ENCODE measurements at places on chromosomes 2 and 18.

DNA sequence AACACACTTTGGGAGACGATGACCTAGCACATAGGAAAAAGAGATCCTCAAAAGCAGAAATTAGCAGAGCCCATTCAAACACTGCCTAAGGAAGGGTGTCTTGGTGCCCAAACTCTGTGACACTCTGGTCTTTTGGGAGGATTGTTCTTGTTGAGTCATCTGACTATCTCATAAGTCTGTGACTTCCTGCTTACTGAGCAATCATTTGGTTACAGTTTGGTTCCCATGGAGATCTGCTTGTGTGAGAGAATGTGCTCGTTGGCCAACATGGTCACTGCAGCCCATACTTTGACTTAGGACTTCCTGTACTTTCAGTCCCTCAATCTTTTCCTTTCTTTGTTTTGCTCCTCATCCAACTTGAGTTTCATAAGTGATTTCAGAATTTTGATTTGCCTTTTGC, 602.9 kb downstream of the NYAP2 start:
- no peaks in the 10 kb centered on the region for H3K4me1 ChIP-seq
- no peak overlapping the region for H3K4me3 ChIP-seq
- H3K27ac ChIP-seq = no peak overlapping the region
- no peaks in the 10 kb centered on the region for H3K27me3 ChIP-seq
- H3K36me3 ChIP-seq = no peaks in the 10 kb centered on the region

GRCh38 chr18:34221971-34222306, 2.8 kb downstream of the NOL4 start:
- no peak overlapping the region for H3K27ac ChIP-seq
- H3K4me1 ChIP-seq = peaks cover 2% of the 10 kb centered on the region
- H3K4me3 ChIP-seq = no peak overlapping the region
- DNase-seq = no peak
- no peaks in the 10 kb centered on the region for H3K36me3 ChIP-seq
- peaks cover 40% of the 10 kb centered on the region for H3K27me3 ChIP-seq

DNA sequence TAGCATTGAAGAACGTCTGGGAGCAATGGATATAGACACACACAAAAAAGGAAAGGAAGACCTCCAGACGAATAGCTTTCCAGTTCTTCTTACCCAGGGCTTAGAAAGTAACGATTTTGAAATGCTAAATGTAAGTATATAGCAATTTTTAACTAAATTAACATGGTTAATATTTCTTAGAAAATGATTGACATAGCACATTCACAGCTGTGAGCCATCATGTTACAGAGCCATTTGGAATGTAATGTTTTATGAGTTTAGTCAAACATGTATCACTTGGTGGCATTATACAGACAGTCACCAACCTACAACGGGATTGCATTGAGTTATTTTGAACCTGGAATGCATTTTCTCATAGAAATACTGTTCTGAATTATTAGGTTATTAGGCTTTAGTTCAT, 35.1 kb downstream of the WDR43 start:
- no peak overlapping the region for H3K27ac ChIP-seq
- no peak for DNase-seq
- H3K4me1 ChIP-seq = no peaks in the 10 kb centered on the region

DNA sequence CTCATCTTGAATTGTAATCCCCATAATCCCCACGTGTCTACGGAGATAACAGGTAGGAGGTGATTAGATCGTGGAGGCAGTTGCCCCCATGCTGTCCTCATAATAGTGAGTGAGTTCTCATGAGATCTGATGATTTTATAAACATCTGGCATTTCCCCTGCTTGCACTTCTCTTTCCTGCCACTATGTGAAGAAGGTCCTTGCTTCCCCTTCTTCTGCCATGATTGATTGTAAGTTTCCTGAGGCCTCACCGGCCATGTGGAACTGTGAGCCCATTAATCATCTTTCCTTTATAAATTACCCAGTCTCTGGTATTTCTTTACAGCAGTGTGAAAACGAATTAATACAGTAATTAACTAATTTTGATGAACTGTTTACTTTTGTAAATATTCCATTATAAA, 582.5 kb downstream of the TSN start:
- DNase-seq = no peak

DNA sequence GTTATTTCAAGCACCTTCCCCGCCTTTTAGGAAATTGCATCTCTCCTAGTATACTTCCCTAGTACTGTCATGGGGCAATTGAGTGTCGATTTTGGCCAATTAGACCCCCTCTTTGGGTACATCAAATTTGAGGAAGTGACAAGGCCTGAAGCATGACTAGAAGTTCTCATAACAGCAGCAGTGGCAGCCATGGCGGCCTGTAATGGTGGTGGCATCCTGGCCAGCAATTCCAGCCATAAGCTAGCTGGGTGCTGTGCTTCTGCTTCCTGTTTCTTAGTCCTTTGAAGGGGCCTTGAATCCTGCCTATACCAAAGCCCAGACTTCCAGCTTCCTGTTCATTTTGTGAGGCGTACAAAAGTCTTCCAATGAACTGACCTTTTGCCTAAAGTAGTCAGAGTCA, 523.1 kb downstream of the PLCL1 start:
- no peak overlapping the region for H3K27ac ChIP-seq
- H3K36me3 ChIP-seq = peaks cover 4% of the 10 kb centered on the region
- peaks cover 28% of the 10 kb centered on the region for H3K27me3 ChIP-seq
- peaks cover 30% of the 10 kb centered on the region for H3K4me1 ChIP-seq
- DNase-seq = no peak

GRCh38 chr18:11108947-11109346, 40.4 kb downstream of the PIEZO2 start:
- no peak overlapping the region for H3K27ac ChIP-seq
- H3K27me3 ChIP-seq = no peaks in the 10 kb centered on the region

- H3K27me3 ChIP-seq = no peaks in the 10 kb centered on the region
- H3K4me3 ChIP-seq = no peak overlapping the region
- H3K27ac ChIP-seq = no peak overlapping the region
- no peaks in the 10 kb centered on the region for H3K36me3 ChIP-seq
Measured at GRCh38 chr2:141513853-141514252, 617.0 kb downstream of the LRP1B start.

- no peak overlapping the region for H3K27ac ChIP-seq
- no peaks in the 10 kb centered on the region for H3K4me1 ChIP-seq
- no peaks in the 10 kb centered on the region for H3K27me3 ChIP-seq
- H3K4me3 ChIP-seq = no peak overlapping the region
Measured at GRCh38 chr18:59629894-59630293, 67.3 kb downstream of the CCBE1 start.

GRCh38 chr2:233404222-233404621, 49.9 kb downstream of the DGKD start:
- no peak overlapping the region for H3K4me3 ChIP-seq
- H3K4me1 ChIP-seq = peaks cover 72% of the 10 kb centered on the region

DNA sequence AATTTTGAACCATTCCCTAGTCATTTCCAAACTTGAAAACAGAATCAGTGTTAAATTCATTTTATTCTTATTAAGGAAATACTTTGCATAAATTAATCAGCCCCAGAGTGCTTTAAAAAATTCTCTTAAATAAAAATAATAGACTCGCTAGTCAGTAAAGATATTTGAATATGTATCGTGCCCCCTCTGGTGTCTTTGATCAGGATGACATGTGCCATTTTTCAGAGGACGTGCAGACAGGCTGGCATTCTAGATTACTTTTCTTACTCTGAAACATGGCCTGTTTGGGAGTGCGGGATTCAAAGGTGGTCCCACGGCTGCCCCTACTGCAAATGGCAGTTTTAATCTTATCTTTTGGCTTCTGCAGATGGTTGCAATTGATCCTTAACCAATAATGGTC, 5.5 kb upstream of the MROH2A start:
- no peak overlapping the region for H3K4me3 ChIP-seq
- H3K36me3 ChIP-seq = no peaks in the 10 kb centered on the region
- no peak for DNase-seq
- H3K4me1 ChIP-seq = no peaks in the 10 kb centered on the region
- H3K27me3 ChIP-seq = peaks cover 9% of the 10 kb centered on the region

GRCh38 chr2:119484834-119485233, 39.4 kb downstream of the SCTR start:
- H3K4me1 ChIP-seq = no peaks in the 10 kb centered on the region
- no peaks in the 10 kb centered on the region for H3K36me3 ChIP-seq
- H3K4me3 ChIP-seq = no peak overlapping the region
- no peak for DNase-seq

GRCh38 chr2:26193578-26194231, 20.8 kb downstream of the GAREM2 start:
- H3K36me3 ChIP-seq = peaks cover 42% of the 10 kb centered on the region
- H3K27me3 ChIP-seq = no peaks in the 10 kb centered on the region
- H3K4me3 ChIP-seq = no peak overlapping the region
- no peak for DNase-seq

DNA sequence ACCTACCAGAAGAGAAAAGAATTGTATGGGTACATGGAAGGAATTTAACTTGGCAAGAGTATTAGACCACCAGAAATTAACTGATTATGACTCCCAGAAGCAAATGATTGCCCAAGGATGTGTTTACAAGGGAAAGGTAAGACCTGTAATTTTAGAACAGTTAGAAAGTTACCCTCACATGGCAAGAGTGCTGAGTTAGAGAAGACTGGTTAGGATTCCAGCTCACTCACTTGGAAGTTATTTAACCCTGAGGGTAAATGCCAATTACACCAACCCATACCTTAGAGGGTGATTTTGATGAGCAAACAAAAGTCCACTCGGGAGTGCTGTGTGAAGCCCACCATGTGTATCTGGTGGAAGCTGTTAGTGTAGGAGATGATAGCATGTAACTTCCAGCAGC, 170.2 kb downstream of the TPGS2 start:
- no peak for DNase-seq
- H3K27me3 ChIP-seq = peaks cover 7% of the 10 kb centered on the region
- no peaks in the 10 kb centered on the region for H3K4me1 ChIP-seq
- H3K27ac ChIP-seq = no peak overlapping the region
- H3K4me3 ChIP-seq = no peak overlapping the region

DNA sequence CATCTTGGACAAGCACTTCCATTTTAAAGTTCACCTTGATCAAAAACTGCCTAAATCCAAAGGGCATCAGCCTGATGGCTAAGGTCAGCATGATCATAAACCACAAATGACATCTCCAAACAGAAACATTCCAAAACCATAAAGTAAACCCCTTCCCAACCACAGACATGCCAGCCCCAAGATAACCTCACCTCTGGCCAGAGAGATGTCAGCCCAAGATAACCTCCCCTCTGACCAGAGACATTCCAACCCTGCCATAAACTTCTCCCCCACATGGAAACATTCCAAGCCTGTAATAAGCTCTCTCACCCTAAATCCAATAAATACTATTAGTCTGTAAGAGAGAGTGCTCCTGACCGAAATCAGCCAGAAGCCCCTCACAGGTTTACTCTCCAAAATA, 18.6 kb upstream of the MARCO start:
- H3K36me3 ChIP-seq = no peaks in the 10 kb centered on the region
- H3K27ac ChIP-seq = no peak overlapping the region
- DNase-seq = no peak

DNA sequence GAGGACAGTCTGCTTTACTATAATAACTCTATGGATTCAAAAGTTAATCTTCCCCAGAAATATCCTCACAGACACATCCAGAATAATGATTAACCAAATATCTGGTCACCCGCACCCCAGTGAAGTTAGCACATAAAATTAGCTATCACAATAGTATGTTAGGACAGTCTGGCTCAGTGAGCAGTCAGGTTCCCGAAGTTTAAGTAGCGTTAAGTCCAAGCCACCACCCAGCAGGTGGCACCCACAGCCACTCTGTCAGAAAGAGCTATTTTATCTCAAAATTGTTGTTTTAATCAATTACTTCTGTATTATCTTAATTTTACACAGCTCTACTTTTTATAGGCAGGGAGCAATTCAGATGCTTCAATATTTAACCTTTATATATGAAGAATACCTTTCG, 537.5 kb downstream of the MBD2 start:
- no peaks in the 10 kb centered on the region for H3K4me1 ChIP-seq
- H3K4me3 ChIP-seq = no peak overlapping the region
- no peaks in the 10 kb centered on the region for H3K36me3 ChIP-seq

DNA sequence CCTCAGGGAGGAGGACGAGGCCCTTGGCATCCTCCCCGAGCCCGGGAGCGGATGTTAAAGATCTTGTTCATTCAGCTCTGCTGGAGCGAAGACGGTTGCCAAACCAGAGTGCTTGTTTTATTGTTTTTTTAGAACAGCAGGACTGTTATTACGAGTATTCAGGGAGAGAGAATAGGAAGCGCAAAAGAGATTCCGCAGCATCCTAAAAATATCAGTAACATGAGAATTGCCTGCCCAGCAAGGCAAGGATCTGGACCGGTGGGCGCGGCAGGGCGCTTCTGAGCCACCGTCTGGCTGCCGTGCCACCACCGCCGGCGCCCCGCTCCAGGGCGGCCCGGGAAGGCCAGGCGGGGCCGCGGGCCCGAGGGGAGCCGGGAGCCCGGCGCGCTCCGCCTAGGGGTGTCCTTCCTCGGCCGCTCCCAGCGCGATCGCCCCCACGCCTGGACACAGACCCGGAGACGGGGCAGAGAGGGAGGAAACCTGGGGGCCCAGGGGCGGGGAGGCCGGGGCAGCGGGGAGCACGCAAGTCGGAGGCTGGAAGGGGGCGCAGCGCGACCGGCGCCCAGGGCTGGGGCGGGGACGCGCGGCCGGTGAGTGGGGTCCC, 843 bp downstream of the CYS1 start:
- peak overlapping the region; percentile 67 for H3K4me3 ChIP-seq
- DNase-seq = peak; percentile 46
- H3K27me3 ChIP-seq = peaks cover 91% of the 10 kb centered on the region
- peaks cover 17% of the 10 kb centered on the region for H3K4me1 ChIP-seq
- H3K27ac ChIP-seq = peak overlapping the region; percentile 53

DNA sequence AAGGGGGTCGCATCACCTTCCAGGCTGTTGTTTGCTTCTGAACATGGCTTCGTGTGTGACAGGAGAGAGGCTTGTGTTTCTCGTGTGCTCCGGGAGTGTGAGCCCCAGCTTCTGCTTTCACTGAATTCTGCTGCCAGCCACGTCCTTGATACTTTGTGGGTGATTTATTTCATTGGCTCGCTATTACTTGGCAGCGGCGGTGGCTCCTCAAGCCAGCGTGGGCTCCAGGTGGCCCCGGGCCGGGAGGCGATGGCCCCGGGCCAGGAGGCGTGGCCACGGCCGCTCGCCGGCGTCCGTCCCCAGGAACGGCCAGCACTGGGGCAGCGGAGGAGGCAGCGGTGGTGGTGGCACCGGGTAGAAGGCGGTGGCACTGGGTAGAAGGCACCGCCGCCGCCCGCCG, 63.1 kb downstream of the NAPG start:
- no peaks in the 10 kb centered on the region for H3K36me3 ChIP-seq
- peaks cover 9% of the 10 kb centered on the region for H3K27me3 ChIP-seq
- no peak overlapping the region for H3K27ac ChIP-seq
- peaks cover 10% of the 10 kb centered on the region for H3K4me1 ChIP-seq
- no peak overlapping the region for H3K4me3 ChIP-seq
